Spleen (tissue), 13 donors: ENCODE measurements at places on chromosomes 4 and X. TPM values are rescaled to one million over a fixed set of nuclear protein-coding genes. Genes with fewer than 3 reads are reported as not detected.
A peak's percentile ranks its signal among the peaks of the same experiment; 100 is the strongest.

DNA sequence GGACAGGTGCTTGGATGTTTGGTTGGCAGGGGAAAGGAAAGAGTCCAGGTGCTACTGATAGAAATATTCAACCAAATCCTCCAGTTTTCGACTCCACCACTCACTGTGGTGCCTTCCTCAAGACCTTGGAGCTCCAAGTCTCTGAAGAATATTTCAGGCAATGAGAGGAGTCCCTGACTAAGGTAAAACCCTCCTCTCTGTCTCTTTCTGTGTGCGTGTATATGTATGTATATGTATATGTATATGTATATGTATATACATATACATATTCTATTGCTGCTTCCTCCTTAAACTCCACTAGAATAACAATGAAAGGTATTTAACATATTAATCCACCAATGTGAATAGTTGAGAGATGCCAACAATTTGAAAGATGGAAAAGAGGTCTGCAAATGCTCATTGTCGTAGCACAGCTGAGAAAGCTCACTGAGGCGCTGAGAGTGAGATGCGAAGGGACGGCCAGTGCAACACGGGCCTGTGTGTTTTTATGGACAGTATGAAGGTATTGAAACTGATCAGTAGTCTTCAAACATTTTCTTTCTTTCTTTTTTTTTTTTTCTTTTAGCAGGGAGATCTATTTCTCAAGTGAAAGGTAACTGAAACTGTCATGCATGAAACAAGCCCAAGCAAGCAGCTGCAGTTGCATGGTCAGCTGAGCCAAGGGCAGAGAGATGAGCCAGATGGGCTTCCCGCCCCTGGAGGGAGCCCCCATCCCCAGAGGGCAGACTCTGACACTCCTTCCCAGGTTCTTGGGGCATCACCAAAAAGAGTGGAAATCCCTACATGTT lies 41.1 kb upstream of the HS3ST1 start:
- H3K27me3 ChIP-seq, result no peaks in the 10 kb centered on the region
- no peaks in the 10 kb centered on the region for H3K36me3 ChIP-seq
- H3K4me3 ChIP-seq, result no peak overlapping the region
- H3K27ac ChIP-seq, result peak overlapping the region; percentile 49

DNA sequence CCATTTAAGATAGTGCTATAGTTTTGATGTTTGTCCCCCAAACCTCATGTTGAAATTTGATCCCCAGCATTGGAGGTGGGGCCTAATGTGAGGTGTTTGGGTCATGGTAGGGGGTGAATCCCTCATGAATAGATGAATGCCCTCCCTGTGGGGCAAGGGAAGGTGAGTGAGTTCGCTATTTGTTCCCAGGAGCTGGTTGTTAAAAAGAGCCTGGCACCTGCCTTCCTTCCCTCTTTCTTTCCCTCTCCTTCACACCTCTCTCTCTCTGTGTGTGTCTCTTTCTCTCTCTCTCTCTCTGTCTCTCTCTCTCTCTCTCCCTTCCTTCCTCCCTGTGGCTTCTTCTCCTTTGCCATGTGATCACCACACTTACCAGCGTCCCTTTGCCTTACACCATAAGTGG lies 160.7 kb downstream of the AASDH start:
- H3K36me3 ChIP-seq, result no peaks in the 10 kb centered on the region
- no peak for DNase-seq
- H3K4me3 ChIP-seq, result no peak overlapping the region
- no peaks in the 10 kb centered on the region for H3K4me1 ChIP-seq
- H3K27ac ChIP-seq, result no peak overlapping the region

DNA sequence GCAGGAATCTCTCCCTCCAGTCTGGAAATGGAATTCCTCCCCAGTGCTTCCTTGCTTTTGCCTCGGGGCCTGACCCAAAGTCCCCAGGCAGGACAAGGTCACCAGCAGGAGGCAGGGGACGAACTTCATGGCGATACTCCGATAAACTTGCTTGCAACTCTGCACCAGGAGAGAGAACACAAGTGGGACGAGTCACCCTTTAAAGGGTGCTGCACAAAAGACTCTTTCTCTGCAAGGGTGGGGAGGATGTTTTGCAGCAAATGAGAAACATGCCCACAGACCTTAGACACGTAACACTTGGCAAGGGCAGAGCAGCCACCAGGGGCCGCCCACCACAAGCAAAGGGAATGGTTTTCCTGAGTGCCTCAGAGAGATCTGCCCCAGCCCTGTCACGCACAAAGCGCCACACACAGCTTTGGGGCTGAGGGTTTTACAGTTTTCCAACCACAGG lies at the start of gene FGFBP2:
TSS of gene FGFBP2 (minus strand) at position 175 of the 451 bp plus-strand sequence. CDS start at position 129, 46 bp downstream.
- peaks cover 12% of the 10 kb centered on the region for H3K4me1 ChIP-seq
- H3K4me3 ChIP-seq, result no peak within 1 kb of the TSS
- peak within 1 kb of the TSS; percentile 40 for H3K27ac ChIP-seq
- no peaks in the 10 kb centered on the region for H3K27me3 ChIP-seq
- peak; percentile 85 for DNase-seq
- H3K36me3 ChIP-seq, result no peaks in the 10 kb centered on the region

DNA sequence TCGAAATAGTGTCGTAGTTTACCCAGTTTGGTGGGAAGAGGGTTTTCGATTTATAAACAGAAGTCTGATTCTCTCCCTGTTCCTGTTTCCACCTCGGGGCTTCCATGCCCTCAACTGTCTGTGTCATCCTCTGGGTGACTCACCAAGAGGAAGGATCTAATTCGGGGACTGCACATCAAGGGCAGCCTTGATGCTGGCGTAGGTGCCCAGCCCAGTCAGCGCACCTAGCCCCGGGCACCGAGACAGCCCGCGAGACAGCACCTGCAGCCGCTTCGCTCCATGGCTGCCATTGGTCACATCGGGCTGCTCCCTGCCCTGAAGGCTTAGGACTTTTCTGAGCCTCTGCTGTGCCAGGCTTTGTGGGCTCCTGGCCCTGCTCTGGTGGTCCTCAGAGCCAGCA lies 7.7 kb downstream of the ABCD1 start:
- no peaks in the 10 kb centered on the region for H3K36me3 ChIP-seq
- H3K4me3 ChIP-seq, result no peak overlapping the region
- DNase-seq, result peak; percentile 59
- H3K4me1 ChIP-seq, result peaks cover 28% of the 10 kb centered on the region

GRCh38 chrX:5559386-5559785 lies 669.3 kb downstream of the NLGN4X start:
- no peak for DNase-seq
- no peak overlapping the region for H3K4me3 ChIP-seq
- H3K27ac ChIP-seq, result no peak overlapping the region
- no peaks in the 10 kb centered on the region for H3K4me1 ChIP-seq
- no peaks in the 10 kb centered on the region for H3K36me3 ChIP-seq

- H3K27me3 ChIP-seq, result no peaks in the 10 kb centered on the region
Measured at GRCh38 chrX:41971346-41971745, 48.0 kb upstream of the CASK start.

- H3K4me1 ChIP-seq, result peaks cover 31% of the 10 kb centered on the region
- H3K4me3 ChIP-seq, result no peak overlapping the region
- no peak for DNase-seq
- no peaks in the 10 kb centered on the region for H3K36me3 ChIP-seq
- peak overlapping the region; percentile 81 for H3K27ac ChIP-seq
Measured at GRCh38 chr4:140743194-140743931, 12.8 kb downstream of the TBC1D9 start.

GRCh38 chrX:78024349-78025059 lies 55.1 kb upstream of the PGAM4 start:
- no peaks in the 10 kb centered on the region for H3K36me3 ChIP-seq
- no peak overlapping the region for H3K4me3 ChIP-seq
- no peaks in the 10 kb centered on the region for H3K4me1 ChIP-seq
- no peak overlapping the region for H3K27ac ChIP-seq
- DNase-seq, result no peak

DNA sequence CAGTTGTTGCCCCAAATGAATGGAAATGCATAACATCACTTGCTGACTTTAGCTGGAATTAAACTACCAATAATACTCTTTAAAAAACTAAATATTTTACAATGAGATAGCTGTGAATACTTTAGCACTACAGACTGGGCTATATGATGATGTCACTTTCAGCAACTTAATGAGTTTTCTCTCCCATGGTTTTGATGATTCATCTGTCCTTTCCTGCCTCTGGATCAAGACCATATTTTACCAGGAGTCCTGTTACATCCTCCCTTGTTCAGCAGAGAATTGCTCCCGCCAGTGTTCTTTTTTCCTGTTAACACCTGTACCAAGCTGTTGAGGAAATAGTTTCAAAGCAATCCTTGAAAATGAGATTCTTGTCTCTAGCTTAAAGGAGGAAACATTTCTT lies 543.0 kb downstream of the SPRY1 start:
- no peaks in the 10 kb centered on the region for H3K27me3 ChIP-seq
- DNase-seq, result no peak
- no peak overlapping the region for H3K27ac ChIP-seq

GRCh38 chrX:87003031-87003430 lies 514.6 kb upstream of the KLHL4 start:
- H3K4me3 ChIP-seq, result no peak overlapping the region
- DNase-seq, result no peak
- H3K27me3 ChIP-seq, result no peaks in the 10 kb centered on the region

- no peak overlapping the region for H3K27ac ChIP-seq
- peaks cover 100% of the 10 kb centered on the region for H3K36me3 ChIP-seq
Measured at GRCh38 chr4:10081218-10081606, 35.4 kb downstream of the WDR1 start.

GRCh38 chr4:179344861-179345260 lies 1902.6 kb upstream of the AGA start:
- H3K36me3 ChIP-seq, result no peaks in the 10 kb centered on the region

DNA sequence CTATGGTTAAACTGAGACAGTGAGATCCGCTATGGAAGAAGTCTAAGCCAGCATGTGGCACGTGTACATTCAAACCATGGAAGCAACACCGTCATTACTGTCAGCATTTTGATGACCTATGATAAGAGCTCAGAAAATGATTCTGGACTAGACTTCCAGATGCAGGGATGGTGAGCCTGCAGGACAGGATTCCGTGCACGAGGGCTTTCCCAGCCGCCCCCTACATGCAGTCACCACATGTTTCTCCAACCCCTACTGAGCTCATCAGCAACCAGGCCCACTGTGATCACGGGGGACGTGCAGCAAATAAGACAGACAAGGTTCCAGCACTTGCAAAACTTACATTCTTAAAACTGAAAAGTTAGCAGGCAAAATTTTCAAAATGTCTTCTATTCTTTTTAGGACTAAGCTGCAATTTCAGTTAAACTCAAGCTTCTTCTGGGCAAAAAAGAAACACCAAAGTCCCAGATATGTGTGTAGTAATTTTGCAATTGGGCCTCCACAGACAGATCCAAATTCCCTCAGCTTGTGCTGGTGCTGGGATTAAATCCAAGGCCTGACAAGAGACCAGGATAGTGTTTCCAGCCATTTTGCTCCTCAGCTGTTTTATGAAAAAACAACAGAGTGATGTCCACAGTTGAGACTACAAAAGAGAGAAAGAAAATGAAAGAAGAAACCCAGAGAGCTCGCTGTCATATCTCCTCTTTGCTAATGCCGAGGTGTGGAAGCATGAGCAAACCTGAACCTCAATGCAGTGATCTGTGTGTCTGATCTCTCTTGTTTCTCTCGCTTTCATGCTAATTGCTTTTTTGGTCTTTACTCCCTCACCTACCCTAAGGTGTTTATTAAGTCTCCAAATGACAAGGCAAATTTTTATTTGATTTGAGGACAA lies 118.2 kb downstream of the AFAP1 start:
- H3K4me1 ChIP-seq, result peaks cover 10% of the 10 kb centered on the region
- H3K36me3 ChIP-seq, result no peaks in the 10 kb centered on the region
- no peak overlapping the region for H3K4me3 ChIP-seq
- peak; percentile 54 for DNase-seq

DNA sequence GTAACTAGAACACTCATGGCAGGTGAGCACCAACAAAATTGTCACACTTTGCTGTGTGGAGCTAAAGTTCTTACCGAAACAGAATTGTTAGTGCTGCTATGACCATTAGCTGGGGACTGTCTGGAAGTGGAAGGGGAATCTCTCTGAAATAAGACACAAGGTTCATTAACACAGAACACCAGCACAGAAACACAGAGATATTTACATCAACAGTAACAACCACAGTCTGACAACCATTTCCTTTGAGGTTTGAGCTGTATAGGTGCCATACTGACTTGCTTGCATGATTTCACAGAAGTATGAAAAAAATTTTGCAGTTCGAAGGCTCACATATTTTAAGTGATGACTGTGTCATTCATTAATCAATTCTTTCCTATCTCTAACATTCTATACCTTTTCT lies 109.8 kb downstream of the NYX start:
- H3K27me3 ChIP-seq, result no peaks in the 10 kb centered on the region
- H3K4me3 ChIP-seq, result no peak overlapping the region
- peaks cover 35% of the 10 kb centered on the region for H3K4me1 ChIP-seq
- no peaks in the 10 kb centered on the region for H3K36me3 ChIP-seq
- no peak overlapping the region for H3K27ac ChIP-seq
- DNase-seq, result no peak

- no peak overlapping the region for H3K4me3 ChIP-seq
- H3K4me1 ChIP-seq, result no peaks in the 10 kb centered on the region
- no peak overlapping the region for H3K27ac ChIP-seq
Measured at GRCh38 chrX:153708415-153708814, 15.8 kb downstream of the BCAP31 start.

GRCh38 chrX:22952010-22952409 lies 47.8 kb upstream of the DDX53 start:
- peak overlapping the region; percentile 13 for H3K27ac ChIP-seq
- H3K4me3 ChIP-seq, result no peak overlapping the region
- no peaks in the 10 kb centered on the region for H3K4me1 ChIP-seq
- no peaks in the 10 kb centered on the region for H3K36me3 ChIP-seq
- DNase-seq, result no peak

DNA sequence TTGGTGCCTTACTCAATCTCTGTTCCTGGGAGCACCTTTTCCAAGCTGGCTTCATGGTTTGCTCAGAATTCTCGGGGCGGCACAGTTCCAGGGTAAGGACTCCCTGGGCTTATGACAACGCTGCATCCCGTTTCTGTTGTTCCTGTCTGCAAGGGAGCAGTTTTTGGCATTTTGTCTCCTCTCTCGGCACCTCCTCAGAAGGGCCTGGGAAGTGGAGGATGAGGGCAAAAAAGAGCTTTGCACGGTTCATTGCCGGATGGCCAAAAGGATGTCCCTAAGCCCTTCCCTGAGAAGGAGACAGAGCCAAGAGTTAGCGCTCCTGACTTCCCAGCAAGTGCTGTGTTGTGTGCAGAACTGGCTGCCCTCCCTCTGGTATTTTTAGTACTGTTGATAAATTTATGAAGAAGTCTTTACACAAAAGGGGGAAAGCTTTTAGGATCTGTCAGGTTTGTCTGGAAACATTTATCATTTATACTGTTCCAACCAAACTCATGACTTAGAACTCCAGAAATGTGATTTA lies 13.4 kb downstream of the SRD5A3 start:
- no peaks in the 10 kb centered on the region for H3K36me3 ChIP-seq
- DNase-seq, result no peak
- H3K4me1 ChIP-seq, result peaks cover 17% of the 10 kb centered on the region
- no peaks in the 10 kb centered on the region for H3K27me3 ChIP-seq
- no peak overlapping the region for H3K4me3 ChIP-seq
- no peak overlapping the region for H3K27ac ChIP-seq

TENM3 gene
- 0.46 TPM for polyA plus RNA-seq

HSFX1 gene
- polyA plus RNA-seq, result 1.2 TPM

HERC5 gene
- 8.9 TPM for polyA plus RNA-seq

CLRN2 gene
- polyA plus RNA-seq, result not detected

OPHN1 gene
- 0.20 TPM for polyA plus RNA-seq

SASH3 gene
- 142 TPM for polyA plus RNA-seq

NDNF gene
- 0.08 TPM for polyA plus RNA-seq

SCRG1 gene
- polyA plus RNA-seq, result 0.11 TPM

RPS6KA3 gene
- 8.4 TPM for polyA plus RNA-seq

ZC4H2 gene
- 4.8 TPM for polyA plus RNA-seq
